ENCODE measurements at places on chromosomes 16 and 17. TPM values are rescaled to one million over a fixed set of nuclear protein-coding genes. Genes with fewer than 3 reads are reported as not detected.

CNTNAP4 gene
- total RNA-seq: not detected

FBXL16 gene
- not detected for total RNA-seq

DPEP1 gene
- total RNA-seq: 0.46 TPM

CSH2 gene
- total RNA-seq: not detected

RNF227 gene
- 6.9 TPM for total RNA-seq

PHF23 gene
- 56.4 TPM for total RNA-seq

Measured in LHCN-M2 (cell line).